SW480 (cell line): ENCODE measurements at places on chromosomes 2 and 18.

DNA sequence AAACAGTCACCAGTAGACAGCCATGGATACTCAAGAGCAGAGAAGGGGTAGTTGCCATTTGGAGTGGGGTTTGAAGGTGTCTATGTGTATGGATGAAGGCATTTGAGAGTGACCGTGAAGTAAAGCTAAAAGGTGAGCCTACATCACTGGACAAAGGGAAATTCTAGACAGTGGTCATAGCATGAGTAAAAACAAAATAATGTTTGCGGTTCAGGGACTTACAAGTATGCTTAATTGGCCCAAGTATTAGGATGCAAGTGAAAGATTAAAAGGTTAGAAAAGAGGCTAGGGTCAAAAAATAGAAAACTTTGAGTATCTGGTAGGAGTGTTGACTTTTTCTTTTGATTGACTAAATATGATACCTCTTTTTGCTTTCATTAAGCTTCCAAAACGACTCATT lies 238.1 kb upstream of the SLC8A1 start:
- DNase-seq = no peak

DNA sequence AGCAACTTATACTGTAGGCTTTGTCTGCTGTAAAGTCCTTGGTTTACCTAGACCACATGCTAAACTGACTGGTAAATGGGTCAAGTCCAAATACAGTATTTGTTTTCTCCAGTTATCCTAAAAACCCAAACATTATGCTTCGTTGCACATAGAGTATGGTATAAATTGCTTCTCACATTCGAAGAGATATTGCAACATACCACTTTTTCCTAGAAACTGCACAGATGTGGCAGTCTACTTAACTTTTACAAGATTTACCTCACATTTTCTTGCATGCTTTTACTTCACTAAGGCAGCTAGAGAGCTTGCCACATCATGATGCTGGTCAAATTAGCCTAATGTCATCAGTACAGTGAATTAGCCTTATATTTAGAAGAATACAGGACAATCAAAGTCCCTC lies 66.0 kb upstream of the SCN7A start:
- DNase-seq = no peak

- no peak for DNase-seq
These were observed 404.4 kb downstream of the SOCS6 start for GRCh38 chr18:70693246-70693645.

GRCh38 chr2:236956031-236956618 lies 129.6 kb upstream of the COPS8 start:
- peak; percentile 61 for DNase-seq

GRCh38 chr2:120972286-120972685 lies 236.6 kb downstream of the GLI2 start:
- DNase-seq = no peak

- DNase-seq = no peak
These were observed 429.4 kb downstream of the ARHGAP15 start for GRCh38 chr2:143558665-143559064.

DNA sequence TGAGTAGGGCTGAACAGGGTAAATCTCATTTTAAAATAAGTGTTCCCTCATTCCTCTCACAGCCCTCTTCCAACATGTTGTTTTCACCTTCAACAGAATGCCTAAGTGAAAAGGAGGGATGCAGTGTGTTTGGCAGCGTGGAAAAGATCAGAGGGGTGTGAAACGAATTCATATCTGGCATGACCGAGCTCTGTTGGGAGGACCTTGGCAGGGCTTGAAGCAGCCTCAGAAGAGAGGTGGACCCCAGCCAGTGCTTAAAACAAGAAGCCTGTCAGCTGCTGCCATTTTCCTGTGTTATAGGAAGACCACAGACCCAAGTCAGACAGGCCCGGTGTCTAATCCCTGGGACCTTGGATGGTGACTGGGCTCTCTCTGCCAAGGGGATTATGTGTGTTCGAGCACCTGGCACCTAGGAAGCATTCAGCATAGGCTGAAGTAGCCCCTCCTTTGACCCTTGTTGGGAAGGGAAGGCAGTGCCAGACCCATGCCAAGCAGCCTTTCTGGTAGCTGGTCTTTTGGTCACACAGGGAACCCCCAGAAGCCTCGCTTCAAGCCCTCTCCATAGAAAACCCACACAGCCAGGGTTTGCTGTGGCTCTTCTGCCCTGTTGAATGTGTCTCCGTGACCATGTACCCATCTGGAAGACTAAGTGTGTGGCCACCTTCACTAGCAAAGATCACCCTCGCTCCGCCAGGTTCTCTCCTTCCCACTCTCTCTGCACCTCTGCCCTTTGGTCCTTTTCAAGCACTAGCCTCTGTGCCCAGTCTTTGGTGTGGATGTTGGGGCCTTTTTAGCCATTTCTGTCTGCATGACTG lies 87.5 kb upstream of the ST3GAL5 start:
- DNase-seq = no peak

- peak; percentile 43 for DNase-seq
These were observed 121.1 kb downstream of the ACOXL start for GRCh38 chr2:110853516-110853915.

DNA sequence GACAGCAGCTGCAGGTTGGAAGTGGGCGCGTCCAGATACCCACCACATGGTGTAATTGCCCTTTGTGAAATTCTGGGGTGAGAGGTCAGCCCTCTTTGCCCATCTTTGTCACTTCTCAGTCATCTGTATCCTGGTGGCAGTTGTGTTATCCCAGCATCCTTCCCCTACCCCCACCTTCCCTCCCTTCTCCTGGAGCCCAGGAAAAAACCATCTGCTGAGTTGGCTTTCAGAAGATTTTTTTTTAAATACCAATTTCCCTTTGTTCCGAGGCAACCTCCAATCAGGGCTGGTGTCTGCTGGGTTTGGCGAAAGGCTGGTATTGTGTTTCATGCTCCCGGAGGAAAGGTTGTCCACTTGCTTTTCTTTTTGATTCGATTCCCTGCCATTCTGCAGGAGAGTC lies 35.2 kb downstream of the SETBP1 start:
- no peak for DNase-seq

DNA sequence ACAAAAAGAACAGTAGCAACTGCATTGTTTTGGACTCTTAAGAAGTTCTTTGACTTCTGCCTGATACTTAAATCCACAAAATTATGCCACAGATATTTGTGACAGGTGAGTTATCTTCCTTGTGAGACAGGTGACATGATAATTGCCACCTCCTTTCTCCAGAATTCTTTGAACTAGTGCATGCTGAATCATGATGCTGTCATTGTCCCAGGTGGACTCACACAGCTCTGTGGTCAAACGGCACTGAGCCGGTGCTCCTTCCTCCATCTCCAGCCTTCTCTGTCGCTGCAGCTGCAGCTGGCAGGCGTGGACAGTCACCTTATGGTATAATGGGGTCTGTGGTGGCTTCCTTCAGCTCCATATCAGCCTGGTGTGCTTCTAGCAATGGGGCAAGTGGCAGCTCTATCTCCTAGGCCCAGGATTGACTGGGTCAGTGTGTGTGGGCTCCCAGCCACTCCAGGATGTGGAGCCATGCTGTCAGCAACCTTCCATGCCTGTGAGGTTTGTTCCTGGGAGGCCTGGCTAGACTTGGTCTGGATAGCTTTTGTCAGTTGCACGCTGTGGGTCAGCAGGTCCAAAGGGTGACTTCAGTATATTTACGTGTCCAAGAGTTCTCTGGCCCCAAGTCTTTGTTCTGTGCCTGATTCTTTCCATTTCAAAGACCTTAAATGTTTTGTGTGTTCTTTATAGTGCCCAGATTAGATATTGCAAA lies 15.7 kb downstream of the ARMC9 start:
- no peak for DNase-seq

GRCh38 chr2:210049831-210050230 lies 47.4 kb downstream of the RPE start:
- DNase-seq = no peak

- DNase-seq = no peak
These were observed 111.6 kb upstream of the LTBP1 start for GRCh38 chr2:32835148-32835547.

- no peak for DNase-seq
These were observed 14.6 kb downstream of the TEX51 start for GRCh38 chr2:126913329-126913728.

- DNase-seq = no peak
These were observed 155.8 kb downstream of the COL6A3 start for GRCh38 chr2:237258116-237258515.
